ENCODE measurements at places on chromosomes 7 and 10.

- no peak for DNase-seq
These were observed 7.0 kb upstream of the NDUFB2 start for GRCh38 chr7:140689199-140690152.

DNA sequence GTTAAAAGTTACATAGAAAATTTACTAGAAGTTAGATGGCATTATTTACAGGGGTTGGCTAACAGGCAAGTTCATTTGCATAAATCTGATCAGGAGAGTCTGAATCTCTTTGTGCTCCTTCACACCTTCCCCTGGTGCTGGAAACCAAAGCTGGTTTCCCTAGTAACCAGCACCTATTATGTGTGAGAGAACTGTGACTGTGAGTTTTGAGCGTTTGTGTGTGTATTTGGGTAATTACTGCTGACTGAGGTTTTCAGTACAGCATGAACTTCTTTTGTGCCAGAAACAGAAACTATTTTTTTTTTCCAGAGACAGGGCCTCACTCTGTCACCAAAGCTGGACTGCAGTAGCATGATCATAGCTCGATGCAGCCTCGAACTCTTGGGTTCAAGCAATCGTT is 10.3 kb upstream of the IFIT1B start:
- no peak for DNase-seq

DNA sequence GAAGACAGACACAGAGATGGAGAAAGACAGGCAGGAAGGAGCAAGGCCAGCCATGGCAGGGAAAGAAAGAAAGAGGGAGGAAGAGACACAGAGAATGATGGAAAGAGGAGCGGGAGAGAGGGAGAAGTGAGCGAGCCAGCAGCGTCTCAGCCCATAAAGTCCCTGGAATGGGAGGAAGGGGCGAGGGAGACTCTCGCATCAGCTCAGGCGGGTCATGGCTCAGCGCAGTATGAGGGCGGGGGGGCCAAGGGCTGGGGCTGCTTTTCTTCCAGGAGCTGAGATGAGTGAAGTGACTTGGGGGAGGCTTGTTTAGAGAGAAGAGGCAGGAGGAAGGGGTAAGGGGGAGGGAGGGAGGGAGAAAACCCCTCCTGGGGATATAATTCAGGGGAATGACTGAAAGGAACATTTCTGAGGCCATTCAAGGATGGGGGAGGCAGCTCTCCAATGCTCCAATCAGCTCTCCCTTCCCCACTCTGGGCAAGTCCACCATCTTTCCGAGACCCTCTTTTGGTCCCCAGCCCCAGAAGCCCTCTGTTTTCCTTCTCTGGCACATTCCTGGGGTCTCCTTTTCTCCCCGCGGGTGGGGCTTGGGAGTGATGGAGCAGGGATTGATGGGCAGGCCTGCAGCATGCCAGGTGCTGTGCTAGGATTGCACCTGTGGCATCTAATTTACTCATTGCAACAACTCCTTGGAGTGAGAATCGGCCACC is 87.9 kb downstream of the HIF1AN start:
- DNase-seq, result no peak

DNA sequence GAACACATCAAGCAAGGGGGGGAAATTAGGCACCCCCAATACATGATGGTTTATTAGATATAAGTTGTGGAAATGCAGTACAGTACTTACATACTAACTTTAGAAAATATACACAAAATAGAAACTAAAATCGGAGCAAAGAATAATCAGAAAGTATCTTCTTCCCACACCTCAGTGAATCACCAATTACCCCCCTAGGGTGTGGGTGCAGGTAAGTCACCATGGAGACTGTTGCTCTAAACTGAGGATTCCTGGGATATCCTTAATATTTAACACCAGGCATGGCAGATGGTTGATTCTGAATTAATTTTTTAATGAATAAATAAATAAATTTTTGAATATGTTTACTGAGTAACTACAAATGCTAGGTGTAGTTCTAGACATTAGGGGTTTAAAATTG is 424.4 kb downstream of the SORCS1 start:
- DNase-seq, result no peak

GRCh38 chr7:157584420-157584819 is 247.6 kb downstream of the DNAJB6 start:
- no peak for DNase-seq

- DNase-seq, result peak; percentile 38
These were observed 265.0 kb downstream of the MAD1L1 start for GRCh38 chr7:1967512-1968396.

- DNase-seq, result no peak
These were observed 461.9 kb downstream of the PLXNA4 start for GRCh38 chr7:132114411-132114810.

Measured in psoas muscle (tissue), 8 donors.